ENCODE measurements at places on chromosomes 2 and 18.

DNA sequence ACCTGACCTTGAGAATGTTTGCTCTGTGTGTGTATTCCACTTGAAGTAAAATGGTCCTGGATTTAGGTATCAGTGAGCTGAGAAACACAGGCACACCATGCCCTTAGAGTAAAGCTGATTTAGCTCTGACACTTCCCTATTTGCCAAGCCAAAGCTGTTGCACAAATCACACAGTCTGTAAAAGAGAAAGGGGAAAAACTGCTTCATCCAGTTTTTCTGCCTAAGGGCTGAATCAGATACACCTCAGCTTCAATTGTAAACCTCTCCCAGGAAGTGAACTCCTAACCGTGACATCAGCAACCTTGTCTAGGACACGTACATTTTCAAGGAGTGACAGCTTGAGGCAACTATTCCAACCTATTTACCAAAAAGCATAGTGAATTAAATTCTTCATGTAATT is 150.4 kb downstream of the NR4A2 start:
- DNase-seq = no peak

- DNase-seq = no peak
Measured at GRCh38 chr18:79515331-79515730, 119.6 kb downstream of the NFATC1 start.

- no peak for DNase-seq
Measured at GRCh38 chr2:17638196-17638743, 97.8 kb downstream of the VSNL1 start.

- peak; percentile 5 for DNase-seq
Measured at GRCh38 chr2:145692971-145693478, 1173.1 kb upstream of the ZEB2 start.

GRCh38 chr18:57544936-57545660 is 41.4 kb downstream of the FECH start:
- peak; percentile 43 for DNase-seq

DNA sequence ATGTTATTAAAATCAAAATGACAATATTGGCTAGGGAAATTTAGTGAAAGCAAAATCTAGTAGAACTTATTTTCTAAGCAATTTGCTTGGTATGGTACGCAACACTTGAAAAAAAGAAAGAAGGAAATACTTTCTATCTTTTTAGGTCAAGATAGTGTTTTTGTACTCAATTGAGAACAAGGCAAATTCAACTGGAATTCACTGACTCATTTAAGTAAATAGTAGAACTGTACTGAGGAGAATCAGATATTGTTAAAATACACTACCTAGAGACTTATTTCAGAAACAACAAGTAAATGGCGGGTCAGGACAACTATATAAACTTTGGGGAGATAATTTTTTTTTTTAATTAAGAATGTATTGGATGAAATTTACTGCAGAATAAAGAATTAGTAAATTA is 18.9 kb downstream of the ZRANB3 start:
- DNase-seq = no peak

DNA sequence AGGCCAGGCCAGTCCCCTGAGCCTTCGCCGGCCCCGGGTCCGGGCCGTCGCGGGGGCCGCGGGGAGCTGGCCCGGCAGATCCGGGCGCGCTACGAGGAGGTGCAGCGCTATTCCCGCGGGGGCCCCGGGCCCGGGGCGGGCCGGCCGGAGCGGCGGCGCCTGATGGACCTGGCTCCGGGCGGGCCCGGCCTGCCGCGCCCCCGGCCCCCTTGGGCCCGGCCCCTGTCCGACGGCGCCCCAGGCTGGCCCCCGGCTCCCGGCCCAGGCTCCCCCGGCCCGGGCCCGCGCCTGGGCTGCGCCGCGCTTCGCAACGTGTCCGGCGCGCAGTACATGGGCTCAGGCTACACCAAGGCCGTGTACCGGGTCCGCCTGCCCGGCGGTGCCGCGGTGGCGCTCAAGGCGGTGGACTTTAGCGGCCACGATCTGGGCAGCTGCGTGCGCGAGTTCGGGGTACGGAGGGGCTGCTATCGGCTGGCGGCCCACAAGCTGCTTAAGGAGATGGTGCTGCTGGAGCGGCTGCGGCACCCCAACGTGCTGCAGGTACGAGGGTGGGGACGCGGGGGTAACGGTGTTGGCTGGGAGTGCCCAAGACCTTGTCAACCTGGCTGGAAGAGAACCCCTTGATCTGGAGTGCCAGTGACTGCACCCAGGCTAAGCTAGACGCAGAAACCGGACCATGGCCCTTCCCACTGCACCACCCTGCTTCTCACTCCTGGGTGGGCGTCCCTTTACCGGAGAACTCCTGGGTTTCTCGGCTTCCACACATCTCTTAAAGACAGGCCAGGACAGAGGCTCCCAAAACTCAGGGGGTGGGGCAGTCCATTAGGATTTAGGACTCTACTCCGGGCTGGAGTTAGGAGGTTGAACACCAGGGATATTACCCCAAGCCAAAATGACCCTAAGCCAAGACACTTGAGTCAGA is 739 bp downstream of the PKDCC start:
- DNase-seq = no peak

DNA sequence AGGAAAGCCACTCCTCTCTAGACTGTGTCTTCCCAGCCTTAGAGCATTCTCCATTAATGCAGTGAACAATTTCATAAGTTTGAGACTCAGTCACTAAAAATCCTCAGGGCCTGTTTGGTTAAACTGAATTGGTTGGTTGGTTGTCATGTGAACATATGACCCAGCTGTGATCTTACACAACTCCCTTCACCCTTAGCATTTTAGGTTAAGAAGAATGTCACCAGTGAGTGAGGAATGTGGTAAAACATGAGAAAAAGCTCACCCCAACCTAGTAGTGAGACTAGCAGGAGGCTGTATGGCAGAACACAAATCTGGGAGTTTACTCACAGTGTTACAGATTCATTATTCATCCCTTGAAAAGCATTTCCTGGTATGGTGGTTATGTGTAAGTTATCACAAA is 32.4 kb downstream of the LHCGR start:
- no peak for DNase-seq

DNA sequence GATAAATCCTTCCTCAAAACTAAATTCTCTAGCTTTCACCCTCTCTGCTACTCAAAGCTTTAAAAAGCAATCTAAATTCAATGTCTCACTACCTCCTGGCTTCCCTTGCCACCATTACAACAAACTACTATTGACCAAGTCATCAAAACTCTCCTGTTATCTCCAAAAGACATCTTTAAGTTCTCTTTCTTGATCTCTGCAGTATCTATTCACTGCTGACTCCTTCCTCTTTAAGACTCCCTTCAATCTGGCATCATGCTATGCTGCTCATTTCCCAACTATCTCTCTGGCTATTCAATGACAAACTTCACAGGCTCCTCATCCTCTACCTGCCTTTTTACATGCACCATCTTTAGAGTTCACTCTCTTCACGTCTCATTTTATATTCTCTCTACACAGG is 5.9 kb downstream of the PPP3R1 start:
- DNase-seq = no peak
